NCI-H1930 (cell line): ENCODE measurements at places on chromosomes 13 and 19.

GRCh38 chr19:49437231-49437630 is 4.1 kb downstream of the SLC17A7 start:
- DNase-seq: no peak

- no peak for DNase-seq
Measured at GRCh38 chr13:48852911-48853727, 122.6 kb upstream of the FNDC3A start.

GRCh38 chr19:50158577-50158976 is 4.5 kb downstream of the IZUMO2 start:
- no peak for DNase-seq

- no peak for DNase-seq
Measured at GRCh38 chr19:51594774-51595109, 23.7 kb downstream of the ZNF175 start.

GRCh38 chr13:60957816-60958215 is 457.8 kb downstream of the PCDH20 start:
- no peak for DNase-seq

DNA sequence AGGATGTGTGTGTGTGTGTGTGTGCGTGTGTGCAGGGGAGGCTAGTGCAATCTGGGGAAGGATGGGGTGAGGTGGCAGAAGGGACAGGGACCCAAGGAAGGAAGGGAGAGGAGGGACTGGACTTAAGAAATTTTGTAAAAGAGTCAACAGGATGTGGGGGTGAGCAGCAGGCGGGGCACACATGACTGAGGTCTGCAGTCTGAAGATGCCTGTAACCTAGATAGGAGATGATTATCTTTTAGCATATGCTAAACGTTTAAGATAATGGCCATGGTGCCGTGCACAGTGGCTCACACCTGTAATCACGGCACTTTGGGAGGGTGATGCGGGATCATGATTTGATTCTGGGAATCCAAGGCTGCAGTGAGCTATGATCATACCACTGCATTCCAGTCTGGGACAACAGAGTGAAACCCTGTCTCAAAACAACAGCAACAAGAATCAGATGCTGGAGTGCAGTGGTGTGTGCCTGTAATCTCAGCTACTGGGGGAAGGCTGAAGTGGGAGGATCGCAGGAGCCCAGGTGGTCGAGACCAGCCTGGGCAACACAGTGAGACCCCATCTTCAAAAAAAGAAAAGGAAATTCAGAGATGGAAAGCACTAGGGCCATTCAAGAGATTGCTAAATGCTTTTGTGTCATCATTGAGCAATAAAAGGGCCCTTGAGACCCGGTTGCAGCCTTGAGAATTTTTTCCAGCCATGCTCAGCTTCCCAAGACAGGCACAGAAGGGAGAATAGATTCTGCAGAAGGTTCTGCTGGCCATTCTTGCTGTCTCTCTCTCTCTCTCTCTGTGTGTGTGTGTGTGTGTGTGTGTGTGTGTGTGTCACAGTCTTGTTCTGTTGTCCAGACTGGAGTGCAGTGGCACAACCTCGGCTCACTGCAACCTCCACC is 3.8 kb upstream of the ZNF414 start:
- DNase-seq: no peak

DNA sequence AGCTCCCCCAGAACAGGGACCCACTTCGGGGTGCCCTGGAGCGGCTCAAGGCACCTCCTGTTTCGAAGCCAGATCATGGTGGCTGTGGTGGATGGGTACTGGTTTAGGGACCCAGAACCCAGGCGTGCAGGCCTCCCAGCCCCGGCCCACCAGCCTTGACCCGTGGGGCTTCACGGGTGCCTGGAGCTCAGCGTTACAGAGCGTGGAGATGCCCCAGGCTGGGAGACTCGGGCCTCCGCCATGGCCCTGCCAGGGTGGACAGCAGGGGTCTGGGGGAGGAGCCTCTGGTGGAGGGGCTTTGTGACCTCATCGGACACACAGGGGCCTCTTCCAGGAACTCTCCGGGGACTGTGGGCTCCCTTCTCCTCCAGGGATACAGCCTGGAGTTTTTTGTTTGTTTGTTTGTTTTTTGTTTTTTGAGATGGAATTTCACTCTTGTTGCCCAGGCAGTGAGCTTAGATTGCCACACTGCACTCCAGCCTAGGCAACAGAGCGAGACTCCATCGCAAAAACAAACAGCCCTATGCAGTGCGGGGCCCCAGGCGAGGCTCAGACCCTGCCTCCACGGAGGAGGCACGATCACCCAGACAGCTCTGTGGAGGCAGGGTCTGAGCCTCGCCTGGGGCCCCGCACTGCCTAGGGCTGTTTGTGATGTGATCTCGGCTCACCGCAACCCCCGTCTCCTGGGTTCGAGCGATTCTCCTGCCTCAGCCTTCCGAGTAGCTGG is at the start of gene GARIN5B:
Gene GARIN5B (minus strand): TSS at position 271 of the 727 bp plus-strand sequence. CDS start 194 bp downstream, at position 77.
- no peak for DNase-seq

GRCh38 chr19:17171874-17172273 is 43.3 kb upstream of the USE1 start:
- DNase-seq: no peak

DNA sequence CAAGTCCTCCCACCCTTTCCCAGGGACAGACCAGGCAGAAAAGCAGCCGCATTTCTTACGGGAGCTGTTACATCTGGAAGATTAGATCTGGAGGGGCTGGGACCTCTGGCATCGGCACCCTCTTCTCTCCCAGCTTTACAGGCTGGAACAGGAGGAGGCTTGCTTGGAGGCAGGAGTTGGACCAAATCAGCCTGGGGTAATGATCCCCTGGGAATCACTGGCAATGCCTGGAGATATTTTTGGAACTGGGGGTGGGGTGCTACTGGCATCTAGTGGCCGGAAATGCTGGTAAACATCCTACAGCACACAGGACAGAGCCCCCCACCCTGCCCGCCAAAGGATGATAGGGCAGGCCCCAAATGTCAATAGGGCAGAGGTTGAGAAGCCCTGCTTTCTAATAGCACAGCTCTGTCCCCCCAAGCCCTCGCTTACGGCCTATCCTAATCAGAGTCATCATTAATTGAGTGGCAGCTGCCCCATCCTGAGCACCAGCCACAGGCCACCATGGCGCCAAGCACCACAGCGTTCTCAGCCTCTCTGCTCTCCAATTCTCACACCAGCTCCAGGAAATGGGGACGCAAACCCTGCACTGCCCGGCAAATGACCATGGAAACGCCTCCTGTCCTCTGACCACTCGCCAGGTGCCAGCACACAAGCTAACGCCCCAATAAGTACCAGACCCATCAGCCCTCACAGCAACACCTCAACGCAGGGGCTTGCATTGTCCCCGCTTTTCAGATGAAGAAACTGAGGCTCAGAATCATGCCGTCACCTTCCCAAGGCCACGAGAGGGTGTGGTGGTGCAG is 20.6 kb downstream of the LRRC4B start:
- DNase-seq: no peak

- DNase-seq: no peak
Measured at GRCh38 chr13:22880741-22881720, 299.7 kb upstream of the SGCG start.

GRCh38 chr13:48749144-48749543 is 95.4 kb downstream of the CYSLTR2 start:
- no peak for DNase-seq

DNA sequence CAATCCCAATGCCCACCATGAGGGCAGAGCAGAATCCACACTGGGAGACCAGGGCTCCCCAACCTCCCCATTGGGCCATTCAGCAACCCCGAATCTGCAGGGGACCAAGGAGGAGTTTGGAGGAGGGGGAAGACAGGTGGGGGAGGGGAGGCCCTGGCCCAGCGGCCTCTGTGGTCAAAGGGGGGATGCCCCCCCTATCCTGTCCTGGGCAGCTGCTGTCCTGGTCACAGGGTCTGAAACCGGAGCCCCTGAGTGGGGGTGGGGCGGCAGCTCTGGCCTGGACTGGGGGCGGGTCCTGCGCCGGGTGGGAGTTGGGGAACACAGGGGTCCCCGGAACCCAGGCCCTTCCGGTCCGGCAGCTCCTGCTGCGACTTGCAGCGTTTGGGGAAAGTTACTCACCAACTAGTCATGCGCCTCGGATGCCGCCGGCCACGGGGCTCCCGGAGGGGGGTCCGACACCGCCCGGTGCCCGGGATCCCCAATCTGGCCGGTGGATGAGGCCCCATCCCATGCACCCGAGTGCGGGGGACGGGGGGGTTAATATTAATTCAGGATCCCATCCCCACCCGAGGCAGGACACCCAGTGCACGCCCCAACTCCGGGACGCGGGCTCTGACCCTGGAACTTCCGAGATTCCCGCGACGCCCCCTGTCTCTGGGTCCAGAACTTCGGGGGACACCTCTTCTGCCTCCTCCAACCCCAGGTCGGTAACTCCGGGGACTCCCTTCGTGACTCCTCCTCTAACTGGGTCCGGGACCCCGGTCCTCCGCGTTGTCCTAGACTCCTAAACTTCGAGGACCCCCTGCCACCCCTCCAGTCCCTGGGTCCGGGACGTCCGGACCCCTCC is 872 bp downstream of the HOMER3 start:
- no peak for DNase-seq

- DNase-seq: no peak
Measured at GRCh38 chr19:41895745-41896580, 13.0 kb downstream of the ARHGEF1 start.
